ENCODE measurements at places on chromosomes 11 and 22.

DNA sequence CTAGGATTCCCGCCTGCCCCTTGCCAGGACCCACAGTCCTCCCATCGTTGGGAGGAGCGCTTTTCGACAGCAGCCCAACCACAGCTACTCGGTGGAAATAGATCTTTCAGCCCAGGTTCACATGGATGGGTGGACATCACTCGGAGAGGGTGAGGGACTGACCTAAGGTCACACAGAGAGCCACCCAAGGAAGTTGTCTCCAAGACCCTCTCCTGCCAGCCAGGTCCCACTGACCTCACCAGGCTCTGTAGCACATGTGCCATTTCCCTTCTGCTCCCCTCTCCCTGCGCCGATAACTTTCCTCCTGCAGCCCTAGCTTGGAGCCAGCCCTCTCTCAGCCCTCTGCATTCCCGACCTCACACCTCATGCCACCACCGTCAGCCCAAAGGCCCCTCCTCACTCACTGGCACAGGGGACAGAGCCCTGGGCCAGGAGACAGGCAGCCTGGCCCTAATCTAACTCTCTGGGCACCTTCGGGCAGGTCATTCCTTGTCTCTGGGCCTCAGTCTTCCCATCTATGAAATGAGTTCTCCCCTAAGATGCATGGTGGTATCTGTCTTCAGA is 4.7 kb downstream of the KCNJ4 start:
- DNase-seq: no peak

DNA sequence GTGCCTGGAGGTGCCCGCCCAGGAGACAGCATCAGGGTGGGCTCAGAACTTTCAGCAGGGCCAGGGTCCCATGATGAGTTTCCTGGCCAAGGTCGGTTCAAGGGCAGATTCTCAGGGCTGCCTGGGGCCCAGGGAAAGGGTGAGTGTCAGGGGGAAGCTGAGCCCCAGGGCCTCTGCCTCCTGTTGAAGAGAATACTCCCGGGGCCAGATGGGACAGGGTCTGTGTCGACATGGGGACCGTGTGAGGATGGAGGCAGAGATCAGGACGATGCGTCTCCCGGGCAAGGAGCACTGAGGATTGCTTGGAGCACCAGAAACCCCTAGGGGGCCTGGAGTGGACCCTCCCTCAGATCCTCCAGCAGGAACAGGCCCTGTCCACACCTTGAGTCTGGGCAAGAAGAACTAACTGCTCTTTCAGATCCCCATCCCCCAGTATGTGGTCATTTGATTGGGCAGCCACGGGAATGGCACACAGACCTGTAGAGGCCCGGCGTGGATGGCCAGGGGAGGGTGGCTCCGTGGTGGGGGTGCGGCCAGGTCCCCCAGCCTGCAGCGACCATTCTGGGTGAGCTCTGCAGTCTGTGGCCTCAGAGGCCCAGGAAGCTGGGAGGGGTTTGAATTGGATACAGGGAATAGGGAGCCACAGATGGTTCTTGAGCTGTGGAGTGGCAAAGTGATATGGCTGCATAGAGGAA is 1078.7 kb downstream of the BRD1 start:
- DNase-seq: no peak

GRCh38 chr11:78831571-78831970 is 256.9 kb upstream of the NARS2 start:
- no peak for DNase-seq

DNA sequence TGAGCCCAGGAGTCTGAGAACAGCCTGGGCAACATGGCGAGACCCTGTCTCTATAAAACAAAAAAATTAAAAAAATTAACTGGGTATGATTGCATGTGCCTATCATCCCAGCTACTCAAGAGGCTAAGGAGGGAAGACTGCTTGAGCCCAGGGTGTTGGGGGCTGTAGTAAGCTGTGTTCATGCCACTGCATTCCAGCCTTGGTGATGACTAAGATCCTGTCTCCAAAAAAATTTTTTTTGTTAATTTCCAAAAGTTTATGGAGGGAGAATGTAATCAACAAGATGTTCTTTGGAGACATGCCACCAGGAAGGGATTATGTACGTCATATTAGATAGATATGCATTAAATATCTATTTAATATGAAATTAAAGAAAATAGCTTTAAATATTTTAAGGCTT is 267.5 kb downstream of the SBF2 start:
- no peak for DNase-seq

DNA sequence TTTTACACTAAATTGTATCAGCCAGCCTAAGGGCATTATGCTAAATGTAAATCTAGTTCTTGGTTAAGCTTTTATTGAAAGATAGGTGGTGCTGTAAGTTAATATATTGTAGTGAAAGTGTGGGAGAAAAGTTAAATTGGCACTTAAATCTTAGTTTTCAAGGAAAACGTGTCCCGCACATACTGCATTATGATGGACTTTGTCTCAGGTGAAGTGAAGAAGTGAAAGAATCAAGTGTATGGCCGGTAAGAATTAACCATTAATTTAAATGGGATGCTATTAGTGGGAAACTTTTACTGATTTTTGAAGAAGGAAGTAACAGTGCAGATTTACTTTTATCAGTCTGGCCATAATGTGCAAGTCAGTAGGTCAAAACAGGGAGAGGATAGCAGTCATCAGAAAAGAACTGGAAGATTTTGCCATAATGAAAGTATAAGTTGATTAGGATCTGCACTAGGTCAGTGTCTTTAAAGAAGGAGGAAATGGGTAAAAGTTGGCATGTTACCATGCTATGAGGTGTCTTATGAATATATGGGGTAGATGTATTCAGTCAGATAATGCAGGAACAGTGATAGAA is 81.6 kb downstream of the PDHX start:
- DNase-seq: no peak

DNA sequence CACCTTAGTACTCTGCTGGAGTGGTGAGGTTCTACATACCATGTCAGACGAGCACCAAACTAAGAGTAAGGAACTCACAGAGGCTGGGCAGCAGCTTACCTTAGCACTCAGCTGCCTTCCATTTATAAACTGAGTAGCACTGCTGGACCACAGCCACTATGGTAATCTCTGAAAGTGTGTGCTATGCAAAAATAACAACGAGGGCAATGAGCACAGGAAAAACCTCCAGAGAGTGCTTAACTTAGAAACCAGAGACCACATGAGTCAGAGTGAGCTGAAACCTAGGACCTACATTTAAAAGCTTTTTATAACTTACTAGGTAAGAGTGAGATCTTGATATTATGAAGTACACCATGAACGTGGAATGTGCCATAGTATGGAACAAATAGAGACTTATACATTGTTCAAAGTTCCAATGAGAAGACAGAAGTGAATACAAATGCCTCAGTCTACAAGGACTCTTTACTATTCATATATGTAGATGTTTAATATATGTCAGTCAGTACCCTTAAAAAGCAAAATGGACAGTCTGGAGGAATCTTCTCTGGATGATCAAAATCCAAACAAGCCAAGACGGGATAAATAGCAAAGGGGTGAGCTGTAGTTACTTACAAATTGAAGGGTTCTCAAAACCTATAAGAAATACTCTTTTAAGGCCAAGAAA is 17.2 kb upstream of the CD59 start:
- no peak for DNase-seq

GRCh38 chr22:25012741-25013143 is 60.2 kb downstream of the KIAA1671 start:
- DNase-seq: no peak

DNA sequence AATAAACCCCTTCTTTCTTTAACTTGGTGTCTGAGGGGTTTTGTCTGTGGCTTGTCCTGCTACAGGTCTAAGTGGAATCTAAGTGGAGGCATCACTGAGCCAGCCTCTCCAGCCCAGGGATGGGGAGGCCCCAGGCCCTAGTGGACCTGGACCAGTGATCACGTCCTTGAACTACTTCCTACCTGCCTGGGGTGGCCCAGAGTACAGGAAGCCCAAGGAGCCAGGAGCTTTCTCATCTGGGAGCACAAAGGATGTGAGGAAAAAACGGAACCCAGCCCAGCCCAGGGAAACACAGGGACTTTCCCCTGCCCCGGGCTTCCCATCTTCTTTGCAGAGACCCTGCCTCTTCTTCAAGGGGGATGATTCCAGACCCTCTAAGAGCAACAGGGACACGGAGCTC is 3.5 kb upstream of the CD5 start:
- no peak for DNase-seq

DNA sequence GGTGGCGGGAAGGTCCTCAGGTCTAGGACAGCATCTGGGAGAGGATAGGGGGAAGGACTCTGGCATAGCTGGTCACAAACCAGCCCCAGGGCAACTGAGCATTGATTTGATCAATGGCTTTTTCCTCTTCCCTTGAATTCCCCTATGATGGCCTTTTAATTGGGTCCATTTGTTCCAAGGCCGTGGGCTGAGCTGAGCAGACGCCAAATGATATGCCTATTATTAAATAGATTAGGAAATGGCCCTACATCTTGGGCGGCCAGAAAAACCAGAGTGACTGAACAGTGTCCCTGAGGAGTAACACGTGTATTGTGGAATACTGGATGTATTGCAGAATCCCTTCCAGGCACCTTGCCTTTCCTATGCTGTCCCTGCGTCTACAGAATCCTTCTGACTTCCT is 26.7 kb upstream of the P2RY6 start:
- no peak for DNase-seq

- no peak for DNase-seq
Observed at GRCh38 chr11:110298301-110298765, 1.9 kb upstream of the RDX start.

DNA sequence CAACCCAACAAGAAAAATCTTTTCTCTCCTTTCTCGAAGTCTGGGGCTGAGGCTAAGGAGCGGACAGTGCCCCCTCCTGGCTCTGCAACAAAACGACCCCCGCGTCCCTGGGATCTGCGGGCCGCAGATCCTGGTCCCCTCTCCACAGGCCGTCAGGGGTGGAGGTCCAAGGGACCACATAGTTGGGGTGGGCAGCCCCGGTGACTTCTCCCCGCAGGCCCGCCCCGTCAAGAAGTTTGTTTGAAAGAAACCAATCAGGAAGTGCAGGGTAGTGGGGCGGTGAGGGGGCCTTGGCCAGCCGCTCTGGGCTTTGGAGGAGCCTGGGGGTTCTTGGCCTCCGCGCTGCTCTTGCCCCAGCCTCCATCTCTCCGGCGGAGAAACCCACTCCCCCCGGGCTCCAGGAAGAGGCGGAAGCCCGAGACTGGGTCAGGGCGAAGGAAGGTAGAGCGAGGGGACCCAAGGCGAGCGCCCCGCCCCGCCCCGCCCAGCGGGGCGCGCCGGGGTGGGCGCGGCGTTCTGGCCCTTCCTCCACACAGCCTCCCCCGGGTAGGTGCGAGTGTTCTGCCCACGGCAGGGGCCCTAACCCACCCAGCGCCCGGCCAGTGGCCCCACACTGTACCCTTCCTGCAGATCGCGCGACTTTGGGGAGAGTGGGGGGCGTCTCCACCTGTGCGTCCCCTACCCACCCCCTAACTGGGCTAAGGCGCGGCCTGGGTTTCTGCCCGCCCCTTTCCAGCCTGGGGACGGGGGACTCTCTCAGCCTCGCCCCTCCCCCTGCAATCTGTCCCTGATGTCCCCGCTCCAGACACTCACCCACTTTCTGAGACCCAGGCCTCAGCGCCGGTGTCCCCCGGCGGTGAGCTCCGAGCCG is 1.3 kb downstream of the TP53I11 start:
- no peak for DNase-seq

- DNase-seq: no peak
Observed at GRCh38 chr11:33389635-33390034, 132.5 kb downstream of the HIPK3 start.

DNA sequence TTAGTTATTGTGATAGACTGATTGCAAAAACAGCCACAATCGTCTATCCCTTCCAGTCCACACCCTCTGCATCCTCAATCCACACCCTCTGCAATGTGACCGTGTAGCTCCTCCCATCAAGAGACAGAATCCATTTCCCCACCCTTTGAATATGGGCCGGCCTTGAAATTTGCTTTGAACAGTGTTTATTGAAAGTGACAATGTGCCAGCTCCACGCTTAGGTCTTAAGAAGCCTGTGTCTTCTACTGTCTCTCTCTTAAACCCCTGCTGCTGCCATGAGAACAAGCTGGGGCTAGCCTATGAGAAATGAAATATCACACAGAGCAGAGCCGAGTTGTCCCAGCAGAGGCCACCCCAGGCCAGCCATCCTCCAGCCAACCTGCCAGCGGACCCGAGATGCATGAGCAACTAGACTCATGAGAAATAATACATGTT is 22.3 kb upstream of the MICAL2 start:
- DNase-seq: no peak

DNA sequence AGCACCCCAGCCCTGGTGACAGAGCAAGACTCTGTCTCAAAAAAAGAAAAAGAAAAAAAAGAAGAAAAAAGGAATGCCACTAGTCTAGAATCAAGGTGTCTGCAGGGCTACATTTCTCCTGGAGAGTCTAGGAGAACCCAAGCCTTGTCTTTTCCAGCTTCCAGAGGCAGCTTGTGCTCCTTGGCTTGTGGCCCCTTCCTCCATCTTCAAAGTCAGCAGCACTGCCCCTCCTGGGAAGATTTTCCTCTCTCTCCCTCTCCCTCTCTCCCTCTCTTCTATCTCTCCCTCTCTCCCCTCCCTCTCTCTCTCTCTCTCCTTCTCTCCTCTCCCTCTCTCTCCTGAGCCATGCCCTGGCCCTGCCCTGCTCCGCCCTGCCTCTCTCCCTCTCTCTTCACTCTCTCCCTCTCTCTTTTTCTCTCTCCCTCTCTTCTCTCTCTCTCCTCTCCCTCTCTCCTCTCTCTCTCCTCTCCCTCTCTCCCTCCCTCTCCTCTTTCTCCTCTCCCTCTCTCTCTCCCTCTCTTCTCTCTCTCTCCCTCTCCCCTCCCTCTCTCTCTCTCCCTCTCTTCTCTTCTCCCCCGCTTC is 97.7 kb upstream of the FGF3 start:
- no peak for DNase-seq

- no peak for DNase-seq
Observed at GRCh38 chr11:67273260-67273990, 7.2 kb downstream of the GRK2 start.

DNA sequence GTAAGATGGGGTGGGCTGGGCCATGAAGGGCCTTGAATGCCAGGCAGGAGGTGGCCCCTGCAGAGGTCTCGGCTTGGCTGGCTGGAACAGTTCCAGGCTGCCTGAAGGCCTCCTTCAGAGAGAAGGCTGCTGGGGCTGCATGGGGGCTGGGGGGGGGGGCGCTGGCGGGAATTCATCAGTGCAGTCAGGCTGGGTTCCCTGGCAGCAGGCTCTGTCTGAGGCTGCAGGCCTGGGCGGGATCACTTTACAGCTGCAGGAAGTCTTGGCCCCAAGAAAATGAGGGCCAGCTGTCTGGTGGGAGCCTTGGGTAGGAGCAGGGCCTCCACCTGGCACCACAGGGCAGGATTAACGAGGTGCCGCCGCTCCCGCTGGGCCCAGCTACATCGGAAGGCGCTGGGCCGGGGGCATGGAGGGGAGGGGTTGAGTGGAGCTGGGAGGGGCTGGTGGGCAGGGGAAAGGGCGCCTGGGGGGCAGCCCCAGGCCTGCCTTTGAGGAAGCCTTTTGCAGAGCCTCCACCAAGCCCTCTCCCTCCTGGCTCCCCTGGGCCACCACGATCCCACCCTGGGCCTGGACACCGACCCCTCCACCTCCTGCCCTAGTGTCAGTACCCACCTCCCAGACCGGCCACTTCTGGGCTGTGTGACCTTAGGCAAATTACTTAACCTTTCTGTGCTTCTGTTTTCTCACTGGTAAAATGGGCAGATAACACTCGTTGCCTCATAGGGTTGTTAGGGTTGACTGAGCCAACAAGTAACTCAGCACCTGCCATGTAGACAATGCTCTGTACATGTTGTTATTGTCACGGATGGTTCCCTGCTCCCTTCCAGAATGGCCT is 31.0 kb upstream of the HMOX1 start:
- no peak for DNase-seq

- no peak for DNase-seq
Observed at GRCh38 chr22:30453731-30454510, 17.9 kb downstream of the SEC14L3 start.

GRCh38 chr11:132245403-132246385 is 875.3 kb downstream of the NTM start:
- DNase-seq: no peak

GRCh38 chr22:18035751-18036150 is 11.4 kb upstream of the MICAL3 start:
- no peak for DNase-seq
